Right lobe of liver (tissue), 6 donors: ENCODE measurements at places on chromosomes 7 and 10. TPM values are rescaled to one million over a fixed set of nuclear protein-coding genes. Genes with fewer than 3 reads are reported as not detected.

- no peaks in the 10 kb centered on the region for H3K27me3 ChIP-seq
- no peak overlapping the region for H3K27ac ChIP-seq
- H3K4me1 ChIP-seq, result no peaks in the 10 kb centered on the region
- H3K4me3 ChIP-seq, result no peak overlapping the region
Observed at GRCh38 chr7:69959789-69960499, 361.7 kb downstream of the AUTS2 start.

- H3K4me3 ChIP-seq, result no peak overlapping the region
- no peak for DNase-seq
- H3K36me3 ChIP-seq, result no peaks in the 10 kb centered on the region
- no peak overlapping the region for H3K27ac ChIP-seq
Observed at GRCh38 chr7:45927721-45928120, 6.6 kb upstream of the IGFBP3 start.

DNA sequence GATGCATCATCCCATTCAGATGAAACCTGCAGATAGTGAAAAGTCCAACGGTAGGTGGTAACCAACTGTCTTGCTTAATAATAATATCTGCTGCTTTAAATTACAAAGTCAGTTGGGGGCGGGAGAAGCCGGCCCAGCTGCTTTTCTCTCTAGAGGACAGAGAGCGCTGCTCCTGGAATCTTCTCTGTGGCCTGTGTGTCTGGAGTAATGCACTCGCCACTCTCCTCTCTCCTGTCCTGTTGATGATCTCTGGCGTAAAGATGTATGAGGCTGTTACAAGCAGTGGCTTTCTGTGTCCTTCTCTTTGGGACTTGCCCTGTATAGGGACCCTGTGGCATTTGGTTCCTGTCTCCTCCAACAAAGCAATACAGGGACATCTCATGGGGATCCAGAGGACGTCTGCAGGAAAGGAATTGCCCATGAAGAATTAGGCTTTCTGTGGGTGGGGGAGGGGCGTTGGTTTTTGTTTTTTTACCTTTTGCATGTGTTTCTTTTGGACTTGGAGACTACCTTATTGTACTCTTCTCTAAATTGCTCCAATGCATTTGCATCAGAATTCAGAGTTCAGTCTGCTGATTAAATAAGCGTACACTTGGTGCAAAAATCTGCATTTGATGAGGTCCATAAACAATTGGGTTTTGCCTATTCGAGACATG, 231.6 kb downstream of the CELF2 start:
- no peaks in the 10 kb centered on the region for H3K4me1 ChIP-seq
- no peak overlapping the region for H3K4me3 ChIP-seq
- H3K27me3 ChIP-seq, result no peaks in the 10 kb centered on the region

DNA sequence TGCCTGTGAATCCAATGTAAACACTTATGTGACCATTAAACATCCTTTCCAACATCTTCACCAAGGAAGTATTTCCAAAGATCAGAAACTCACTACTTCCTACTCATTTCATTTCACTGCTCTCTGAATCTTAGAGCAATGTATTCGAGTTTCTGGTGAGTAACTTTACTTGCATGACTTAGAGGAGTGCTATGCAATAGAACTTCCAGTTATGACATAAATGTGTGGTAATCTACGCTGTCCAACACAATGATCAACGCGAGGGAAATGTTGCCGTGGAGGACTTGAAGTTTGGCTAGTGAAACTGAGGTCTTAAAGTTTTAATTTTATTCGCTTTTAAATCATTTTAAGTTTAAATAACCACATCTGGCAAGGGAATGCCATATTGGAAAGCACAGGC, 1326.3 kb downstream of the XPNPEP1 start:
- no peak overlapping the region for H3K27ac ChIP-seq
- no peak for DNase-seq
- H3K36me3 ChIP-seq, result no peaks in the 10 kb centered on the region

DNA sequence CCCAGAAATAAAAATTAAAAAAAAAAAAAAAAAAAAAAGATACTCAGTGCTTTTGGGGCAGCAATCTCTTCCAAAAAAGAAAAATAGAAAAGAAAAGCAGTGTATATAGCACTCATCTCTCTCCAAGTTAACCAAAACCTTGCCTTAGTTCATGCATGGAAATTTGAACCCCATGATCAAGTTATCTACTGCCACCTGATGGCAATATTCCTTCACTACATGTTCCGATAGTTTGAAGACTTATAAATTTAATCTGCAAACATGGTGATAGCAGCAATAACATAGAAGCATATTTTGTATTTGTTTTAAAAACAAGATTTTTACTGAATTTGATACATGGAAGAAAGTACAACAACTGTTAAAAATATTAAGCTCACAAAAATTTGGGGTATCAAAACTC, 48.6 kb upstream of the SLIT1 start:
- DNase-seq, result no peak
- H3K36me3 ChIP-seq, result no peaks in the 10 kb centered on the region
- H3K27me3 ChIP-seq, result no peaks in the 10 kb centered on the region

DNA sequence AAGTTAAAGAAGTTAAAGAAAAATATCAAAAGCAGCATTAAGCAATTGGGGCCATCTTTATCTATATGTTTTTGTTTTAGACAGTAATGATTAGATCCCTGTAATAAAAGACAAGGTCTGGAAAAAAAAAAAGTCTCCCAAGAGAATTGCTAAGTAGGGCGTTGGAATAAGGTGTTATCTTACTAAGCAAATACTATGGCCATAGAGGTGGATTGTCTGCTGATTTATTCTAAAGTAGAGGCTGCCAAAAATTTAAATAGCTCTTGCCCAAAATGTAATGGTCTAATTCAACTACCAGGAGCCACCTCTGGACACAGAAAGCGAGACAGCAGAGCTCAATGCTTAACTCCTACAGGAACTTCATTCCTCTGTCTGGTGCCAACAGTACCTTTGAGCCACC, 71.6 kb downstream of the HERPUD2 start:
- no peak overlapping the region for H3K27ac ChIP-seq
- no peaks in the 10 kb centered on the region for H3K4me1 ChIP-seq
- H3K36me3 ChIP-seq, result no peaks in the 10 kb centered on the region
- H3K4me3 ChIP-seq, result no peak overlapping the region
- H3K27me3 ChIP-seq, result no peaks in the 10 kb centered on the region
- DNase-seq, result no peak

GRCh38 chr10:74227697-74228424, 76.8 kb downstream of the ADK start:
- H3K27ac ChIP-seq, result no peak overlapping the region
- H3K4me1 ChIP-seq, result no peaks in the 10 kb centered on the region
- H3K4me3 ChIP-seq, result no peak overlapping the region
- H3K27me3 ChIP-seq, result no peaks in the 10 kb centered on the region
- DNase-seq, result no peak

- H3K4me1 ChIP-seq, result no peaks in the 10 kb centered on the region
- no peaks in the 10 kb centered on the region for H3K36me3 ChIP-seq
- no peak for DNase-seq
- H3K27me3 ChIP-seq, result no peaks in the 10 kb centered on the region
- no peak overlapping the region for H3K27ac ChIP-seq
- H3K4me3 ChIP-seq, result no peak overlapping the region
Observed at GRCh38 chr7:5478568-5479430, 55.2 kb upstream of the TNRC18 start.

GRCh38 chr10:68092512-68092911, 16.8 kb upstream of the MYPN start:
- no peak overlapping the region for H3K4me3 ChIP-seq
- no peaks in the 10 kb centered on the region for H3K4me1 ChIP-seq
- H3K36me3 ChIP-seq, result no peaks in the 10 kb centered on the region

- no peaks in the 10 kb centered on the region for H3K4me1 ChIP-seq
- no peaks in the 10 kb centered on the region for H3K36me3 ChIP-seq
- no peak overlapping the region for H3K27ac ChIP-seq
- no peak for DNase-seq
- H3K4me3 ChIP-seq, result no peak overlapping the region
Observed at GRCh38 chr7:108463613-108464012, 7.4 kb upstream of the NRCAM start.

DNA sequence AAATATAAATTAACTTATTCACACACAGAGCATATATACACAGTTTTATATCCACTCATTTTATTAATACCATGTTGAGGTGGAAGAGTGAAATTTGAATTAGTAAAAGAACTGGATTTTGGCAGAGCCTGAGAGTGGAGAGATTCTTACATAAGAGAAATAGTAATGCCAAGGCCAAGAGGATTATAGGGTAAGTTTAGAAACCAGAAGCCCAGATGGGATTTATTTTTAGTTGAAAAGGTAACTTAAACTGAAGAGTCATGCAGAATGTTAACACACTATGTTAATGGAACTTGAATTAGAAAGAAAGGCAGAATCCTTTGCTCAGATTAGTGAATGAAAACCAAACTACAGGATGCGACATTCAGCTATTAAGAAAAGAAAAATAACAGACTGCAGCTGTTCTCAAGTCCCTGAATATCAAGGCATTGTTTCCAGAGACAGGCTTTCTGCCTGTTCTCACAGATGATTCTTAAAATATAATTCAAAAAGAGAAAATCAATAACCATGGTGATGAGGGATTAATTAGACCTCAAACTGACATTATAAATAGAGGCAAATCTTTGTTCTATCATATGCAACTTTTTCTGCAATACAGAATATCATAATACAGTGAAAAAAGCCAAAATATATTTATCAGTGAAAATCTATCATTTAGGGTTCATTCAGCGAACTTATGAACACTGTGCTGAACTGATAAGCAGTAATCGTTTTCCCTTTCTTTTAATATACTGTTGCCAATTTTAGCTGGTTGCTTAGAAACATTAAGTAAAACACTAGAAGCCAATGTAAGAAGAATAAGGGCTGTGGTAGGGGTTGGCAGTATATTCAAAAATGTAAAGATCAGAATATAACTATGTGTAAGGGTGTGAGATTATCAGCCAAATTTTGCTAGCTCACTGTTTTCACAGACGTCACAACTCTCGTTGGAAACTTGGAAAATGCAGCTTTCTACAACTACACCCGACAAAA, 34.4 kb downstream of the HECTD2 start:
- H3K27me3 ChIP-seq, result no peaks in the 10 kb centered on the region
- no peak overlapping the region for H3K4me3 ChIP-seq
- no peaks in the 10 kb centered on the region for H3K36me3 ChIP-seq
- no peak for DNase-seq
- no peak overlapping the region for H3K27ac ChIP-seq
- H3K4me1 ChIP-seq, result no peaks in the 10 kb centered on the region

DNA sequence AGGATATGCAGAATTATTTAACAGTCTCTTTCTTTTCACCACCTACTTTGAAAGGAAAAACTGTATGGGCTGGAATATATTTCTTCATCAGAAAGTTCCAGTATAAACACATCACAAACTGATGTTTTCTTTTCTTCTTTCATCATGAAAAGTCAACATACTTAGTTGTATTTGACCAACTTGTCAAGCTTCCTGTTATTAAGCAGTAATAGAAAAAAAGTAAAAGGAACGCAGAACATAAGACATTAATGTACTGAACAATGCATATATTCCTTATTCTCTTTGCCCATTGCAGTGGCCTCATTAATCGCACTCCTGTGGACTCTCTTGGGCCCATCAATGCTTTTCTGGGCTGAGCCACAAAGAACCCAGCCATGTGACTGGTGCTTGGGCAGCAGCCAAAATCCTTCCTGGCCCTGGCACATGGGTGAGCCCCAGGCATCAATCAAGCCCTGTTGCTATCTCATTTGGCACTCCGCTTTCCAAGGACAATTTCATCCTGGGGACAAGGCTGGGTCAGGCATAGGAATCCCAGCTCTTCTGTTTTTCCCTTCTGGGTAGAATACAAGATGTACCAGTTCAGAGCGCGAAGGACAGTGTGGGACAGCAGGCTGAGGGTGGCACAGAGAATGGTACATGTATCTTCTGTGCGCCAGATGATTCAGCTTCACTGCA, 42.3 kb downstream of the RHOBTB1 start:
- peaks cover 3% of the 10 kb centered on the region for H3K4me1 ChIP-seq
- no peaks in the 10 kb centered on the region for H3K36me3 ChIP-seq
- no peak overlapping the region for H3K27ac ChIP-seq
- peak; percentile 74 for DNase-seq
- no peaks in the 10 kb centered on the region for H3K27me3 ChIP-seq

DNA sequence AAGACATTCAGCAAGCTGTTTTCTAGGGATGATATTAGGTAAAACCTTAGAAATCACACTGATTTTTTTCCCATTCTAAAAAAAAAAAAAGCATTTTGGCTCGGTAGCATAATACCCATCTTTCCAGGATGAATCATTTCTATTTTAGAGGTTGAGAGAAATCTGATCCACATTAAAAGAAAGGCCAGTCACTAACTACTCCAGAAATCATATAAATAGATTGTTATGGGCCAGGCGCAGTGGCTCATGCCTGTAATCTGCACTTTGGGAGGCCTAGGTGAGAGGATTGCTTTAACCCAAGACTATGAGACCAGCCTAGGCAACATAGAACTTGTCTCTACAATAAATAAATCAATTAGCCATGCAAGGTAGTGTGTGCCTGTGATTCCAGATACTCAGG, 164.3 kb downstream of the BAMBI start:
- no peaks in the 10 kb centered on the region for H3K4me1 ChIP-seq
- H3K4me3 ChIP-seq, result no peak overlapping the region
- no peaks in the 10 kb centered on the region for H3K36me3 ChIP-seq
- H3K27me3 ChIP-seq, result no peaks in the 10 kb centered on the region
- no peak for DNase-seq
- H3K27ac ChIP-seq, result no peak overlapping the region

GRCh38 chr7:137961200-137962177, 40.4 kb downstream of the CREB3L2 start:
- no peak overlapping the region for H3K4me3 ChIP-seq
- no peaks in the 10 kb centered on the region for H3K27me3 ChIP-seq
- H3K27ac ChIP-seq, result no peak overlapping the region
- H3K4me1 ChIP-seq, result peaks cover 7% of the 10 kb centered on the region

DNA sequence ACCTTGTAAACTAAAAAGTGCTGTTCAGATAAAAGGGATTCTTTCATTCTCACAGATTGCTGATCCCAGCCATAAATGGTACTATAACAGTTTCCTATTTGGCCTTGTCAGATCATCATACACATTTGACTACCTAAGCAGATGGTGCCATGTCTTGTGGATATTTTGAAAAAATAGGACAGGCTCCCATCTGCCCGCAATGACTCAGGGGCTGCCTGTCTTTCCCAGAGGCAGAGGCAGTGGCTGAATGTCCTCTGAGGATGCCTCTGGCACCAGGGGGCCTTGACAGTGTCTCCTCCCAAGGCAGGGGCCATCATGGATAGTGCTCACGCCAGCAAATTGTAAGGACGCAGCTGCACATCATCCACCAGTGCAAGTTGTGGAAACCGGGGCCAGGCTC, 323.0 kb upstream of the PODXL start:
- no peak overlapping the region for H3K27ac ChIP-seq
- H3K4me1 ChIP-seq, result no peaks in the 10 kb centered on the region
- no peaks in the 10 kb centered on the region for H3K27me3 ChIP-seq
- H3K4me3 ChIP-seq, result no peak overlapping the region
- DNase-seq, result no peak

CNNM1 gene
- 0.14 TPM for total RNA-seq
